Glomerular endothelial cell (primary cell): ENCODE measurements at places on chromosomes 7 and 10. TPM values are rescaled to one million over a fixed set of nuclear protein-coding genes. Genes with fewer than 3 reads are reported as not detected.

The PRKCQ gene
- 1.8 and 1.9 TPM in 2 replicates for total RNA-seq

The CAMK2B gene
- total RNA-seq = 0.05 and 0.29 TPM in 2 replicates

The MAGI2 gene
- total RNA-seq = 6.6 and 6.7 TPM in 2 replicates

The VAX1 gene
- not detected in 2 replicates for total RNA-seq

The CLDN15 gene
- total RNA-seq = 1.9 and 6.0 TPM in 2 replicates

The ST7 gene
- 24.4 TPM in 2 replicates for total RNA-seq

The SMKR1 gene
- 2.0 TPM in 1 of 2 replicates, not detected in the other for total RNA-seq

The BMPER gene
- 1.2 and 2.7 TPM in 2 replicates for total RNA-seq

The CNTNAP2 gene
- total RNA-seq = under 0.01 and 0.97 TPM in 2 replicates
